ENCODE measurements at places on chromosomes 13 and 19. TPM values are rescaled to one million over a fixed set of nuclear protein-coding genes. Genes with fewer than 3 reads are reported as not detected.

CGB5 gene
- 0.39 TPM for polyA plus RNA-seq

CCDC70 gene
- polyA plus RNA-seq, result not detected

PPFIA3 gene
- polyA plus RNA-seq, result 15.2 TPM

MAB21L1 gene
- 0.13 TPM for polyA plus RNA-seq

EDDM13 gene
- 3.0 TPM for polyA plus RNA-seq

ZNF497 gene
- 0.96 TPM for polyA plus RNA-seq

LRRC63 gene
- polyA plus RNA-seq, result not detected

CYP2A6 gene
- not detected for polyA plus RNA-seq

PRSS57 gene
- polyA plus RNA-seq, result not detected

SMIM7 gene
- 52.0 TPM for polyA plus RNA-seq

C1QTNF9B gene
- 0.04 TPM for polyA plus RNA-seq

YJEFN3 gene
- polyA plus RNA-seq, result 7.3 TPM

NXNL1 gene
- not detected for polyA plus RNA-seq

PLVAP gene
- 30.7 TPM for polyA plus RNA-seq

GNG7 gene
- 2.4 TPM for polyA plus RNA-seq

MADCAM1 gene
- 2.0 TPM for polyA plus RNA-seq

FCAR gene
- not detected for polyA plus RNA-seq

SAFB2 gene
- 43.7 TPM for polyA plus RNA-seq

ZNF665 gene
- polyA plus RNA-seq, result 1.1 TPM

CLEC11A gene
- polyA plus RNA-seq, result 4.8 TPM

SERPINE3 gene
- not detected for polyA plus RNA-seq

RAB20 gene
- polyA plus RNA-seq, result 2.3 TPM

PEAK3 gene
- polyA plus RNA-seq, result 0.06 TPM

LAIR2 gene
- polyA plus RNA-seq, result not detected

TMEM221 gene
- 0.20 TPM for polyA plus RNA-seq

GPC5 gene
- not detected for polyA plus RNA-seq

CEACAM16 gene
- not detected for polyA plus RNA-seq

KLK2 gene
- polyA plus RNA-seq, result not detected

MIR17HG gene
- polyA plus RNA-seq, result 1.7 TPM

GPR183 gene
- 1.5 TPM for polyA plus RNA-seq

MBD3L3 gene
- not detected for polyA plus RNA-seq

LGALS14 gene
- polyA plus RNA-seq, result not detected

OLFM4 gene
- polyA plus RNA-seq, result 1.3 TPM

DNAAF3 gene
- 0.44 TPM for polyA plus RNA-seq

IGFL1 gene
- polyA plus RNA-seq, result 66.5 TPM

NOTCH3 gene
- polyA plus RNA-seq, result 46.2 TPM

GDF15 gene
- 0.24 TPM for polyA plus RNA-seq

KLF1 gene
- not detected for polyA plus RNA-seq
